ENCODE measurements at places on chromosomes 6 and 20. TPM values are rescaled to one million over a fixed set of nuclear protein-coding genes. Genes with fewer than 3 reads are reported as not detected.

DNA sequence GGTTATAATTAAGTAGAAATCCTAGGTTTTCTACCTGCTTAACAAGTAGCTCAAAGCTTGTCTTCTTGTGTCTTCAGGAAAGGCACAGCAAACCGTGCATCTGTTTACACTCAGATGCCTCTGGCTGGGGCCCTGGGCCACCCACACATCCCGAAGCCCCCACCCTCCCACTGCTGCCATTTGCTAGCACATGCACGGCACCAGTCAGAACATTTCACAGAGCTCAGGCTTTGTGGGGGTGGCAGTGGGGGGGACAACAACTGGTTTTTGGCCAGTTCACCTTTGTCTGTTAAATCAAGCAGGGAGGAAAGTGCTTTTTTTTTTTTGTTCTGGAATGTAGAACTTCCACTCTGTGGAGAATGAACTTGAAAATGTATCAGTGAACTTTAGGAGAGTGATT, 77.7 kb downstream of the LINC00237 start:
- no peak for DNase-seq

- no peak for DNase-seq
Measured at GRCh38 chr6:28876710-28877109, 47.1 kb downstream of the TRIM27 start.

DNA sequence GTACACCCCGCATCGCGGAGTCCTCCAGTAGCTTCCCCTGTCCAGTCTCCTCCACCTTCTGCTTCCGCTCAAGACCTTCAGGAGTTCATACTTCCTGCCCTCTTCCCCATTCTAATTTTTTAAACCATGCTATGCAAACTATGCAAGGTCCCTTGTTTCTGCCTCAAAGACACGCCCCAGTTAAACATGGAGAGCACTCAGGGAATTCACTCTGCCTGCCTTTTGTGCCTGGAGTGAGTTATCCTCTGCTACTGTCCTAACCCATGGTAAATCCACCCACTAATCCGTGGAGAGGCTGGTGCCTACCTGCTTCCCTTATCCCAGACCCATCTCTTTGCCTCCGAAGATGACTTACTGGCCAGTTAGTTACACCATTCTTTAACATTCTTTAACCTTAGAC, 473.7 kb upstream of the JARID2 start:
- no peak for DNase-seq

DNA sequence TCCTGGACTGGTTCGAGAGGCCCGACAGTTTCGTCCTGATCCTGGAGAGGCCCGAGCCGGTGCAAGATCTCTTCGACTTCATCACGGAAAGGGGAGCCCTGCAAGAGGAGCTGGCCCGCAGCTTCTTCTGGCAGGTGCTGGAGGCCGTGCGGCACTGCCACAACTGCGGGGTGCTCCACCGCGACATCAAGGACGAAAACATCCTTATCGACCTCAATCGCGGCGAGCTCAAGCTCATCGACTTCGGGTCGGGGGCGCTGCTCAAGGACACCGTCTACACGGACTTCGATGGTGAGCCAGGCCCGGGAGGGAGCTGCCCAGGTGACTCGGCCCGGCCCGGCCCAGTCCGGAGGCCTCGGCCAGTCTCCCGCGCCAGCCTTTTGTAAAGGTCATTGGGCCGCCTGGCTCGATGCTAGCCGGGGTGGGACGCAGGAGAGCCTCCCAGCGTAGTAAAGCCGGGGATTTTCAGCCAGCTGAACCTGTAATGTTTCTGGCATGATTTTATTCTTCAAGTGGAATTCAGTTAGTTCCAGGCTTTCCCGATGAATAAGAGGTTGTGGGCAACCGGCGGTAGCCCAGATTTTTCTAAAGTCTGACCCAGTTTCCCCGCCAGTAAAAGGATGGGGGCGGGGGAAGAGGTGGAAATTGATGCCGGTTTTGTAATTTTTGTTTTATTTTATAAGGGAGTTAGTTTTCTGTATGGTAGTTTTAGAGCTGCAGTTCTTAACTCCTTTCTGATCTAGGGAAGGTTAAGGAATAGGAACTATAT, 1.4 kb downstream of the PIM1 start:
- DNase-seq = peak; percentile 85

DNA sequence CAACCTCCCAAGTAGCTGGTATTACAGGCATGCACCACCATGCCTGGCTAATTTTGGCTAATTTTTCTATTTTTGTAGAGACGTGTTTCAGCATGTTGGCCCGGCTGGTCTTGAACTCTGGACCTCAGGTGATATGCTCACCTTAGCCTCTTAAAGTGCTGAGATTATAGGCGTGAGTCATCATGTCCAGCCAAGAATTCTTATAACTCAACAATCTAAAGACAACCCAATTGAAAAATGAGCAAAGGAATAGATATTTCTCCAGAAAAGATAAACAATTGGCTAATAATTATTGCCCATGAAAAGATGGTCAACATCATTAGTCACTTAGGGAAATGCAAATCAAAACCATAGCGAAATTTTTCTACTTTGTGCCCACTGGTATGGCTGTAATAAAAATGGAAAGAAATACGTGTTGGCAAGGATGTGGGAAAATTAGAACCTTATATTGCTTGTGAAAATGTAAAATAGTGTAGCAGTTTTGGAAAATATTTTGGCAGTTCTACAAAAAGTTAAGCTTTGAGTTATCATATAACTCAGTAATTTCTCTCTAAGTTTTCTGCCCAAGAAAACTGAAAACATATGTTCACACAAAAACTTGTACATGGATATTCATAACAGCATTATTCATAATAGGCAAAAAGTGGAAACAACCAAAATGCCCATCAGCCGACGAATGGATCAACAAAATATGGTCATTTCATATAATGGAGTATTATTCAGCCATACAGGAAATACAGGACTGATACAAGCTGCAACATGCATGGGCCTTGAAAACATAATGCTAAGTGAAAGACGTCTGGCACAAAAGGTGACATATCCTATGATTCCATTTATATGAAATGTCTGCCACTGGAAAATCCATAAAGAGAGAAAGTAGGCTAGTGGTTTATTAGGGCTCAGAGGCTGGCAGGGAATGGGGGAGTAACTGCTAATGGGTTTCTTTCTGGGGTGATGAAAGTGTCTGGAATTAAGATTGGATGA, 87.8 kb downstream of the UTRN start:
- no peak for DNase-seq

- DNase-seq = no peak
Measured at GRCh38 chr20:38859070-38859690, 53.7 kb downstream of the PPP1R16B start.

DNA sequence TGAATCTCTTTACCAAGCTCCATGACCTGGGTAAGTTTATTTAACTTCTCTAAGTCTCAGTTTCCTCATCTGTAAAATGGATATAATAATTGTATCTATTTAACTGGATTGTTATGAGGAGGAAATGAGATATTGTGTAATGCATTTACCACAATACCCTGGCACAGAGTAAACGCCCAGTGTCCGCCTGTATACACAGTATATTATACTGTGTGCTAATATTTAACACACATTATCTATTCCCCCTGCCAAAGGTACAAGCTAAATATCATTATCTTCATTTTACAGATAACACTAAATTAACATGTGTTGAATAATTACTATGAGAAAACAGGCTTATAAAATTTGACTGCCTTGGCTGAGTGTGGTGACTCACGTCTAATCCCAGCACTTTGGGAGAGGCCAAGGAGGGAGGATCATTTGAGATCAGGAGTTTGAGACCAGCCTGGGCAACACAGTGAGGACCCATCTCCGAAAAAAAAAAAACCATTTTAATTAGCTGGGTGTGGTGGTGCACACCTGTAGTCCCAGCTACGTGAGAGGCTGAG, 38.7 kb upstream of the TNFRSF21 start:
- DNase-seq = no peak

GRCh38 chr20:58042591-58042990, 185.9 kb downstream of the ANKRD60 start:
- DNase-seq = no peak

DNA sequence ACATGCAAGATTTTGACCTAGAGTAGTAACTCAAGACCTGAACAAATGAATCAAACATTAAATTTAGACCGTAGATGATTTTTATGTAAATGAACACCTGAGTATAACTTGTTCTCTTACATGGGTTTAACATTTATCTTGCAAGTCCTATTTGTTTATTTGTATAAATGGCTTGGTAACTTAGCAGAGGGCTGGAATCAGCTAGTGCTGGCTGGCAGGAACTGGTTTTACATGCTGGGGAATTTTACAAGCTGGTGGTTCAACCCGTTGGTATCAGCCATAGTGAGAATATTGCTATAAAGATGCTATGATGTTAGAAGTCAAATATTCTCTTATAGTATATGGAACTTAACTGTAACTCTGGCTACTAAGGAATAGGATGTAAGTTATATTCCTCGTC, 8.9 kb downstream of the SLC22A2 start:
- no peak for DNase-seq

GRCh38 chr6:3194535-3195419, 32.7 kb downstream of the TUBB2B start:
- no peak for DNase-seq

DNA sequence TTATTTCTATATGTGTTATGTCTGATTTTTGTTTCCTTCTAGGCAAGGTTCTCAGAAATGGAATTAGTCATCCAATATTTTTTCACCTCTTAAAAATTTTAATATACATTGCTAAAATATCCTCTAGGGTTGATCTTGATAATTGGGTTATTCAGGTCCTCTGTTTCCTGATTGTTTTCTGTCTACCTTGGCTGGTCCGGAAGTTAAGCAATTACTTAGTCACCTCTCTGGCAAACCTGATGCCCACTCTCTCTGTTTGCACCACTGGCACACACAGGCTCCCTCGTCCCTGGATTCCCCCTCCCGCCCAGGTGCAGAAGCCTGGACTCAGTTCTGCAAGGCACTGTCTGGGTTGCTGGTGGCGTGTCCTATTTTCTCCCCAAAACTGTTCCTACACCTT, 27.7 kb downstream of the CST9L start:
- no peak for DNase-seq

GRCh38 chr6:25303254-25303653, 24.1 kb downstream of the CARMIL1 start:
- DNase-seq = no peak

DNA sequence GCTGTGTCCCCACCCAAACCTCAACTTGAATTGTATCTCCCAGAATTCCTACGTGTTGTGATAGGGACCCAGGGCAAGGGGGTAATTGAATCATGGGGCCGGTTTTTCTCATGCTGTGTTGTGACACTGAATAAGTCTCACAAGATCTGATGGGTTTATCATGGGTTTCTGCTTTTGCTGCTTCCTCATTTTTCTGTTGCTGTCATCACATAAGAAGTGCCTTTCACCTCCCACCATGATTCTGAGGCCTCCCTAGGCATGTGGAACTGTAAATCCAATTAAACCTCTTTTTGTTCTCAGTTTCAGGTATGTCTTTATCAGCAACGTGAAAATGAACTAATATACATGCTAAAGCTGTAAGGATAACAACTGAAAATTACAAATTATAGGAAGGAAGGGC, 88.3 kb downstream of the CDYL start:
- DNase-seq = no peak

GRCh38 chr6:134519465-134519864, 201.6 kb upstream of the SGK1 start:
- no peak for DNase-seq

DNA sequence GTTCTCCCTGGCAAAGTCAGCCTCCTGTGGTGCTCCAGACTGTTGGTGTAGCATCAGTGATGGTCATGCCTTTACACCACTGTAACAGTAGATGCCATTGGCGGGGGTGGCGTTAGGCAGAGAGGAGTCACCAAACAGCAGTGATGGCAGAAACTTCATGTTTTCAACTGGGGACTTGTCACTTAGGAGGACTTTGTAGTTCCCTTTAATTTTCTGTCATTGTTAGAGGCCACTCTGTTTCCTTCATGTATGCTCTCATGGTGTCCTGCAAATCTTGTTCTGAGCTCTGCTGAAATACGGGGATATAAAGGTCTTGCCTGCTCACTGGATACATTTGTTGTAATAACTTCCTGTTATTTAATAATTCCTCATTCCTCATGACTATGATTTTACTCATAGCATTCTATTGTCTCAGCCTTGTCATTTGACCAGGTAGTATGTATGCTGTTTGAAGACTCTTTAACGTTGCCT, 4.6 kb downstream of the MAP3K4 start:
- DNase-seq = no peak

DNA sequence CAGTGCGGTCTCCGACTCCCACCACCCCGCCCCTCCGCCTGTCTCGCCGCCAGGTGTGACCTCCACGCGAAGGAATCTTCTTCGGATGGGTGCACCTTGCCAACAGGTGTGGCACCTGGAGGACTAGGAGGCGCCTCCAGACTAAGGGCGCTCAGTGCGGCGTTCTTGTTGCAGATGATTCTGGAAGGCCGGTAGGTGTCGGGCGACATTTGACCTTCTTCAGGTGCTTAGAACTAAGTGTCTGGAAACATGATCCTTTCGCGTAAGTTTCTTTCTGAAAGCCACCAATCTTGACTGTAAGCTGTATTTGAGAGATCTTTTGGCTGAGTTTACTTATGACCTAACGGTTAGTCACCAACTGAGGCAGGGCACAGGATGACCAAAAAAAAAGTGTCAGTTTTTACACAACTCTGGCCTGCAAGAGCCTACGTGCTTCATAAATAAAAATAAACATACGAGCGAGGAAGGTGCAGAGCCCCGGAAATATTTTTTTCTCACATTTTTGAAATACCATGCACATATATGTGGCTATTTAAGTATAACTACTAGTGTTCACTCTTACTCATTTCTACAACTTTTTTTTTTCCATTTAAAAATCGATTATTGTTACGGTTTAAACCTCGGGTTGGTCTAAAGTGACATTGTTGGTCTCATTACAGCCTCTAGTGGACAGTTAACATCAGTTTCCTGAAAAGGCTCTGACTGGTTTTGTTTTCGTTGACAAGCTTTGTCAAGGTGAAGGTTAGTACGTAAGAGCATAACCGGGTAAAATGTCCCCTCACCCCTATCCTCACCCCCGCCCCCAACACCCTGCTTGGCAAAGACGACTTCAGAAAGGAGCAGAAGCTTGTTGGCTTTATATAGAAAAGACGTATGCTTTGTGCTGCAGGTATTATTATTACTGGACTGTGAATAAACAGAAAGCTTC, 1.6 kb upstream of the ATXN1 start:
- DNase-seq = peak; percentile 80

GRCh38 chr6:138410972-138411880, 7.2 kb downstream of the HEBP2 start:
- no peak for DNase-seq

DNA sequence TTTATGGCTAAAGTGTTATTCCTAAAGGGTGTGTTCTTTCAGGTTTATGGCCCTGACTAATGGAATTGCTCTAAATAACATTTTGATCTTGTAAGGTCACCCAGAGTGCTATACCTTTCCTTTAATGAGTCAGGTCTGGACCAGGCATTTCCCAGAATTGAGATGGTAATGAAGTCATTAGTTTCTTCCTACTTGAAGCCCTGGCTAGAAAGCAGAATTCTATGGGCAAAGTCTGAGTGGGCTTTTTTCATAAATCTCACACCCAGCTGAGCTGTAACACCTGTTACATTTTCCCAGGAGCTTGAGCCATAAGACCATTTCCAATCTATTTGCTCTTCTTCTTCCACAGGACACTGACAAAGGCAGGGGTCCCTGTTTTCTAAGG, 122.0 kb upstream of the ID4 start:
- DNase-seq = no peak

GRCh38 chr20:6606651-6607050, 160.8 kb upstream of the BMP2 start:
- DNase-seq = no peak

Gene CDH4
- 3.1 TPM for total RNA-seq

Gene ID1
- 629 TPM for total RNA-seq

Gene ENTPD6
- 33.8 TPM for total RNA-seq

Gene AGPAT1
- total RNA-seq = 44.5 TPM

Gene TMEM74B
- 9.6 TPM for total RNA-seq

Gene WFDC5
- total RNA-seq = 321 TPM

Gene DUSP15
- not detected for total RNA-seq

Gene ATAT1
- 24.0 TPM for total RNA-seq

Gene TCF15
- not detected for total RNA-seq

Gene KCNS1
- total RNA-seq = 1.8 TPM

Data from suprapubic skin (tissue), 4 donors.